ENCODE measurements at places on chromosomes 7 and 10.

- no peak for DNase-seq
- no peak overlapping the region for H3K27ac ChIP-seq
- H3K4me3 ChIP-seq, result no peak overlapping the region
- no peaks in the 10 kb centered on the region for H3K27me3 ChIP-seq
- H3K4me1 ChIP-seq, result no peaks in the 10 kb centered on the region
Observed at GRCh38 chr10:15420858-15421257, 49.8 kb upstream of the FAM171A1 start.

DNA sequence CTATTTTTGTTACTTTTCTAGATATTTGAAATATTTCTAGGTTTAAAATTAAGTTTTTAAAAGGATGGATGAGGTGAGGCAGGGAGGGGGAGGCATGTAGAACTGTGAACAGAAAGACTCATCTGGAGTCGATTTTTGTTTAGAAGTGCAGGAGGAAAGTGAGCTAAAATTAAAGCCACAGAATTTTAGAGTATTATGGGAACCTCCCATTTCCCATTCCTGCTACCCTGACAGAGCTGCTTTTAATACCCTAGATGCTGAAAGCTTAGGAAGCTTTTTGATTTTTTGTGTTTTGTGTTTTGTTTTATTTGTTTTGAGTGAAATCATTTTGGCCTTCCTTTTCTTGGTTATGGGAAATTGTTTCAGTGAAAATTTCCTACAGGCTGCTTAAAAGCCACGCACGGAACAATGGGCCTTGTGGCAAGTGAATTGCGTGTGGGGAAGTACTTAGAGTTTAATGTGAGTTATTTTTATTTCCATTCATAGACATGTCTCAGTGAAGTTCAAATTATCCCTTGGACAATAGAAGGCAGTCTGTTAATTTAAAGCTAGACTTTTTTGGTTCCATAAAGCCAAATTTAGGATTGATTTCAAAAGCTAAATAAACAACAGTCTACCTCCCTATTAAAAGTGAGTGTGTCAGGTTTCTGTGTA, 102.0 kb upstream of the HDAC9 start:
- H3K36me3 ChIP-seq, result no peaks in the 10 kb centered on the region
- H3K4me1 ChIP-seq, result peaks cover 31% of the 10 kb centered on the region
- no peak overlapping the region for H3K27ac ChIP-seq
- H3K27me3 ChIP-seq, result no peaks in the 10 kb centered on the region
- no peak overlapping the region for H3K4me3 ChIP-seq
- no peak for DNase-seq

DNA sequence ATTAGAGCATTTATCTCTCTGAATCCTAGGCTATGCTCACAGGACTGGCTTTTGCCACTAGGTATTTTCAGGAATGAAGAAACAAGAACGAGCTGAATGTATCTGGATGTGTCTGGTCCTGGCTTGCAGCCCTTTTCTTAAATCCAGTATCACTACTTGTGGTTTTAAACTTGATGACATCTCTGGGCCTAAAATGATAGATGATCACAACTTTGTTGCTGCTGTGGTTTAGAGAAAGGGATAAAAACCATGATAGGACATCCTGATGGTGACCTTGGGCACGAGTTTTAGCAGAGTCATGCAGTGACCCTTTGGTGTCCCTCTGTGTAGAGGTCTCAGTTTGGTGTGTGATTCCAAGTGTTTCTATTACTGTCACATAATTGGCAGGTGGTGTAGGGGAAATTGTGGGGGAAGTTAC, 31.7 kb upstream of the SEMA3C start:
- no peaks in the 10 kb centered on the region for H3K4me1 ChIP-seq
- no peaks in the 10 kb centered on the region for H3K27me3 ChIP-seq
- no peaks in the 10 kb centered on the region for H3K36me3 ChIP-seq

GRCh38 chr10:70890917-70891431, 2.6 kb upstream of the PCBD1 start:
- H3K4me3 ChIP-seq, result no peak overlapping the region
- DNase-seq, result no peak
- H3K36me3 ChIP-seq, result no peaks in the 10 kb centered on the region
- peaks cover 8% of the 10 kb centered on the region for H3K4me1 ChIP-seq
- no peak overlapping the region for H3K27ac ChIP-seq

DNA sequence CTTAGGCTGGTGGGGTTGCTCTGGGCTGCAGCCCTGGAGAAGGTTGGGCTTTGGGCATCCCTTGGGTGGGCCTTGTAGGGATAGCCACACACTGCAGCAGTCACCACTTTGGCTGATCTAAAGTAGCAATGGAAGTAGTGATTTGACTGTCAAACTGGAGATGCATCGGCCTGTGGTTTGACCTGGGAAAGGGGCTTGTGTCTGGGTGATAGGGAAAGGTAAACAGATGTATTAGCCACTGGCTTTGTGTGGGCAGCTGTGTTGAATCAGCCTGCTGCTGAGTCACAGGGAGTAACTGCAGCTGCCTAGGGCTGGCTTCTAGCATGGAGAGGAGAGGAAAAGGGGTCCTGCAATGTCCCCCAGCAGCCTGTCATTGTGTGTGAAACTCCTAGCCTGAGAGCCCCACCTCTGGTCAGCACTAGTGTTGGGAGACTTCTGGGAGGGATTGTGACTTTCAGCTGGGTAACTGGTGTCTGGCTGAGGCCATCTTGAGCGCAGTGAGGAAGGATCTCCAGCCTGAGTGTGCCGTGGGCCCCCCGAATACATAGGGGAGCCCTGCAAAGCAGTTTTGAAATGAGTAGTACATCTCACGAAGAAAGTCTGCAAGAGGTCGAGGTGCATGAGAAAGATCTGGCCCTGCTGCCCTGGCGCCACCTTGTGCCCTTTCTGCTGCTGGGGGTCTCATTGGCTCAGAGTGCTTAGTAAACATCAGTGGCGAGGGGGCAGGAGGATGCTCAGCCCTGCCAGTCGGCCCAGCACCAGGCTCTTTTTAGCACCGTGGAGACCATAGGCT, 117.3 kb downstream of the FANK1 start:
- no peaks in the 10 kb centered on the region for H3K36me3 ChIP-seq
- H3K27me3 ChIP-seq, result no peaks in the 10 kb centered on the region
- no peak overlapping the region for H3K4me3 ChIP-seq
- no peaks in the 10 kb centered on the region for H3K4me1 ChIP-seq
- no peak for DNase-seq

- DNase-seq, result no peak
- H3K36me3 ChIP-seq, result no peaks in the 10 kb centered on the region
- H3K27ac ChIP-seq, result peak overlapping the region; percentile 14
- H3K27me3 ChIP-seq, result no peaks in the 10 kb centered on the region
- peaks cover 30% of the 10 kb centered on the region for H3K4me1 ChIP-seq
Observed at GRCh38 chr10:44262551-44263251, 122.2 kb downstream of the CXCL12 start.

GRCh38 chr7:106927536-106927935, 62.5 kb downstream of the PIK3CG start:
- no peaks in the 10 kb centered on the region for H3K27me3 ChIP-seq
- H3K4me1 ChIP-seq, result no peaks in the 10 kb centered on the region
- H3K4me3 ChIP-seq, result no peak overlapping the region
- no peaks in the 10 kb centered on the region for H3K36me3 ChIP-seq
- DNase-seq, result no peak
- no peak overlapping the region for H3K27ac ChIP-seq

DNA sequence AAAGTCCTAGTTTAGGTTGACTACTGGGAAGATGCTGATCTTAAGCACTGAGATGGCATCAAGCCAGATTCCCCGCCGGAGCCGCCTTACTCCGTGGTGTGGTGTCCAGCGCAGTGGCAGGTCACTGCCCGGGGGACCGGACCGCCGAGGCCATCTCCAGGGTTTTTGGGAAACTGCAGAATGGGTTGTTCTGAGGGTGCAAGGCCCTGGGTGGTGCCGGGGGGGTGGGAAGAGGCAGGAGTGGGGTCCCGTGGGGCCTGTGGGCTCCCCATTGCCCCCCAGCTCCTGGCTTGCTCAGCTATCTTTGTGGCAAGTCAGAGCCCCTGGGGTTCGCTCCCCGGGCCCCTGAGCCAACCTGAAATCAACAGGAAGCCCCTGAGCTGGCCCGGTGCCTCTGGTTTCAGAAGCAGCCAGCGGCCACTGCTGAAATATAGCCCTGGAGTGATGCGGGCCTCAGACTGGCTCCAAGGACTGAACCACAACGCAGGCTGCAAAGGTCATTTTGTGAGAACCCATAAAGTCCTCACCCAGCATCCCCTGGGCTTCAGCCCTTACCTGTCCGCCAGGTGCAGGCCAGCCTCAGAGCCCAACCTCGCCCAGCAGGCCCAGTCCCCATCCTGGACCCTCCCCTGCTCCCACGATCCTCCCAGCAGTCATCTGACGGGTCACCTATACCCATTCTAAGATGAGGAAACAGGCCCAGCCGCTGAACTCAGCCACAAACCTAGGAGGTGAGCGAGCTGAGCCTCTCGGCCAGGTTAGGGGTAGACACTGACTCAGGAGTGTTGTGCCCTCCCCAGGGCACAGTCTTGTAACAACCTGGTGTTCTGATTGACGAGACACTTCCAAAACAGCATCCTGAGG, 102.7 kb downstream of the PDGFA start:
- H3K27ac ChIP-seq, result no peak overlapping the region
- peaks cover 7% of the 10 kb centered on the region for H3K4me1 ChIP-seq
- H3K27me3 ChIP-seq, result no peaks in the 10 kb centered on the region
- no peaks in the 10 kb centered on the region for H3K36me3 ChIP-seq

DNA sequence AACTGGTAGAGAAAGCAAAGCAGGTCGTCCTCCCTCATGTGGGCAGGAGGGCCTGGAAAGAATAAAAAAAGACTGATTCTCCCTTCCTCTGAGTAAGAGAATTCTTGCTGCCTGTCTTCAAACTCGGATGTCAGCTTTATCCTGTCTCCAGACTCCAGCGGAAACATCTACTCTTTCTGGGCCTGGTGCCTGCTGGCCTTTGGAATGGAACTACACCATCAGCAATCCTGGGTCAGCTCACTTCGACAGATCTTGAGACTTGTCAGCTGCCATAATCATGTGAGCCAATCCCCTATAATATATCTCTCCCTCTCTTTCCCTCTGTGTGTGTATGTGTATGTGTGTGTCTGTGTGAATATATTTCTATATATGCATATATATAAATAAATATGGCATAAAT, 411.0 kb upstream of the DPP6 start:
- no peaks in the 10 kb centered on the region for H3K36me3 ChIP-seq
- no peak overlapping the region for H3K4me3 ChIP-seq
- H3K27ac ChIP-seq, result no peak overlapping the region
- DNase-seq, result no peak
- H3K4me1 ChIP-seq, result no peaks in the 10 kb centered on the region

- no peak overlapping the region for H3K27ac ChIP-seq
- H3K4me1 ChIP-seq, result no peaks in the 10 kb centered on the region
- H3K27me3 ChIP-seq, result no peaks in the 10 kb centered on the region
- H3K4me3 ChIP-seq, result no peak overlapping the region
- DNase-seq, result no peak
Observed at GRCh38 chr10:84176351-84176750, 2.8 kb downstream of the GPR15LG start.

GRCh38 chr10:95793401-95794045, 37.6 kb downstream of the ENTPD1 start:
- peak overlapping the region; percentile 57 for H3K27ac ChIP-seq
- H3K36me3 ChIP-seq, result no peaks in the 10 kb centered on the region
- no peak overlapping the region for H3K4me3 ChIP-seq
- H3K4me1 ChIP-seq, result peaks cover 70% of the 10 kb centered on the region

GRCh38 chr7:141585592-141586510, 34.6 kb downstream of the AGK start:
- no peak overlapping the region for H3K4me3 ChIP-seq
- H3K36me3 ChIP-seq, result no peaks in the 10 kb centered on the region
- no peaks in the 10 kb centered on the region for H3K4me1 ChIP-seq
- no peak for DNase-seq
- no peaks in the 10 kb centered on the region for H3K27me3 ChIP-seq

DNA sequence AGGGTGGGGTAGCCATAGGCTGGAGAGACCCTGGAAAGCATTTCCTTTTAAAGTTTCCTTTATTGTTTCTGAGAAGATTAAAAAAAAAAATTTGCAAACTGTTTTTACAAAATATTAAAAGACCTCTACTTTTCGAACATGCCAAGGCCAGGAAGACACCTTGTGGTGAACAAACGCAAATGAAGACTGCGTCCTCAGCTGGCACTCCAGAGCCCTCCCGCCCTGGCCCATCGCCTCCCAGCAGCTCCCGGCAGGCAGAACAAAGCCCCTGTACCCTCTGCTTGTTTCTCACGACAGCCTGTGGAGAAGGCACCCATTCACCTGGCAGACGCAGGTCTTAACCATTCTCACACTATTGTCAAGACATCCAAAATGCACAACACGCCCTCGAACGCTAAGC, 56.4 kb downstream of the ESYT2 start:
- H3K27me3 ChIP-seq, result no peaks in the 10 kb centered on the region
- no peak overlapping the region for H3K4me3 ChIP-seq
- H3K4me1 ChIP-seq, result no peaks in the 10 kb centered on the region
- no peak for DNase-seq

DNA sequence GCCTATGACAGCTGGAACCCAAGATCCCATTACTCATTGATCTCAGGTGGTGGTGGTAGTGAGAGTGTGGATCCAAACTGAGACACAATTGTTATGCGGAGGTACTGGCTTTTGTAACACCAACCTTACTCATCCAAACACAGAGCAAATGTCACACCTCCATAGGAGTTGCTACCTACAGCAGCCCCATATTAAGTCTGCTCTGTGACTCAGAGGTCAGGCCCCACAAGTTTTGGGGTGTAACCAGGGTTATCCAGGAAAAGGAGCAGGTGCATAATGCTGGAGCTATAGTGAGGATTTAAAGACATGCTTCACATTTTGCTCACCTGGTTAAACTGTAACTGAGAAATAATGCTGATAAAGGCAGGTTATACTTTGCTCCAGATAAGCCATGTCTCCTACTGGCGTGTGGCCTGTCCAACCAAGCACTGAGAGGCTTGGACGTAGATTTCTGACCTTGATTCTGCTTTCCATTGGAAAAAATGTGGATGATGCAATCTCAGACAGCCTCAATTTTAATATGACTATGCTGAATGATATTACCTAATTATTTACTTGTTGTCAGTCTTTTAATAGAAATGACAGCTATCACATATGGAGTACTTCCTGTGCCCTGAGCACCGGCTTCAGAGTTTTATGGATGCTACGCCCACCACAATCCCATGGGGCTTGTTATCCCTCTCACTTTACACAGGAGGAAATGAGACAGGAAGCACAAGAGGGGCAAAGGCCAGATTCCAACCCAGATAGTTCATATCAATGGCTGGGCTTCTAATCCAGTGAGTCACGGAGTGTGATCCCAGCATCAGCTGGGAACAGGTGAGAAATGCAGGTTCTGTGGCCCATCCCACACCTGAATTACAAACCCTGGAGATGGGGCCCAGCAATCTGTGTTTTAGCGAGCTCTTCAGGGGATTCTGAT, 181.3 kb downstream of the CHN2 start:
- H3K27ac ChIP-seq, result no peak overlapping the region
- peaks cover 2% of the 10 kb centered on the region for H3K4me1 ChIP-seq
- no peaks in the 10 kb centered on the region for H3K27me3 ChIP-seq
- H3K4me3 ChIP-seq, result no peak overlapping the region
- no peaks in the 10 kb centered on the region for H3K36me3 ChIP-seq

- peaks cover 31% of the 10 kb centered on the region for H3K4me1 ChIP-seq
- peak overlapping the region; percentile 56 for H3K27ac ChIP-seq
- H3K36me3 ChIP-seq, result no peaks in the 10 kb centered on the region
- H3K4me3 ChIP-seq, result no peak overlapping the region
Observed at GRCh38 chr10:90960355-90960814, 39.5 kb upstream of the ANKRD1 start.

- no peak overlapping the region for H3K4me3 ChIP-seq
- H3K27ac ChIP-seq, result no peak overlapping the region
- no peaks in the 10 kb centered on the region for H3K36me3 ChIP-seq
- no peak for DNase-seq
- H3K27me3 ChIP-seq, result no peaks in the 10 kb centered on the region
Observed at GRCh38 chr7:31067491-31067890, 15.4 kb downstream of the ADCYAP1R1 start.

- no peaks in the 10 kb centered on the region for H3K27me3 ChIP-seq
- H3K27ac ChIP-seq, result no peak overlapping the region
- no peaks in the 10 kb centered on the region for H3K36me3 ChIP-seq
- DNase-seq, result no peak
Observed at GRCh38 chr7:98807068-98808048, 62.5 kb downstream of the TMEM130 start.
